ENCODE measurements at places on chromosomes 13 and 19.

- no peak for DNase-seq
Observed at GRCh38 chr19:3836887-3837286, 32.0 kb downstream of the ZFR2 start.

- peak; percentile 80 for DNase-seq
Observed at GRCh38 chr13:95256091-95256490, 45.2 kb downstream of the ABCC4 start.

DNA sequence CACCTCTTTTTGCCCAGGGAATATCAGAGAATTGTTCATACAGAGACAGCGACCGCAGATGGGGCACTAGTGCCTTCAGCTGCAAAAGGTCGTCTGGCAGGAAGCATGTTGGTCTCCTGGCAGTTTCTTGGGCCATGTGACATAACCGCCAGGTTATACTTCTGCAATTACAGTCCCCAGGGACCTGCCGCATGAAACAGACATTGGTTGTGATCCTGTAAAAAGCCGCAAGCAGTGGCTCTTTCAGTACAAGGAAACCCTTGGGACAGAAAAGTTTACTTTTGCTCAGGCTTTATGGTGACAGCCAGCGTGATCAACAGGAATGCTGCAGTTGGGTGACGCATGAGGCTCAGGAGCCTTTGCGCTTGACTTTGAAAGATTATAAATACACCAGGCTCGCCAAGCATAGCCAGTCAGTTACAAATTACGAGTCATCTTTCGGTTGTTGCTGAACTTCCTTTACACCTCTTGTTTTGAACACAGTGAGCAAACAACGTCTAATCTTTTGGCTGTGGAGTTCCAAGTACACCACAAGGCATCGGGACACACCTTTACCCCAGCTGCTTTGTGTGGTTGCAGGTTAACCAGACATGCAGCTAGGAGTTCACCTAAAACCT lies 50.5 kb upstream of the UBE2L5 start:
- DNase-seq: peak; percentile 9

DNA sequence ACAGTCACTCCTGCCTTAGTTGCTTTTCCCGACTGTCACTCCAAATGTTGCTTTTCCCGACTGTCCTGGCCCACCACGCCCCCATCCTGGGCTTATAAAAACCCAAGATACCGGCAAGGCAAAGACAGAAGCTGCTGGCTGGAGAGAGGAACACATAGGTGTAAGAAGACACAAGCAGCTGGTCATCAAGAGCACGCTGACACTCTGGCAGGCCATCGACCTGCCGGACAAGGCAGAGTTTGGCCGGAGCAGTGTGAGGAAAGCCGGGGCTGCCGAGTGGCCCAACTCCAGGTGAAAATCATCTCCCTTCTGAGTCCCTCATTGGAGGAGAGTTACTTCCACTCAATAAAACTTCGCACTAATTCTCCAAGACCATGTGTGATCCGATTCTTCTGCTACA lies 349.5 kb downstream of the SLITRK1 start:
- DNase-seq: no peak

DNA sequence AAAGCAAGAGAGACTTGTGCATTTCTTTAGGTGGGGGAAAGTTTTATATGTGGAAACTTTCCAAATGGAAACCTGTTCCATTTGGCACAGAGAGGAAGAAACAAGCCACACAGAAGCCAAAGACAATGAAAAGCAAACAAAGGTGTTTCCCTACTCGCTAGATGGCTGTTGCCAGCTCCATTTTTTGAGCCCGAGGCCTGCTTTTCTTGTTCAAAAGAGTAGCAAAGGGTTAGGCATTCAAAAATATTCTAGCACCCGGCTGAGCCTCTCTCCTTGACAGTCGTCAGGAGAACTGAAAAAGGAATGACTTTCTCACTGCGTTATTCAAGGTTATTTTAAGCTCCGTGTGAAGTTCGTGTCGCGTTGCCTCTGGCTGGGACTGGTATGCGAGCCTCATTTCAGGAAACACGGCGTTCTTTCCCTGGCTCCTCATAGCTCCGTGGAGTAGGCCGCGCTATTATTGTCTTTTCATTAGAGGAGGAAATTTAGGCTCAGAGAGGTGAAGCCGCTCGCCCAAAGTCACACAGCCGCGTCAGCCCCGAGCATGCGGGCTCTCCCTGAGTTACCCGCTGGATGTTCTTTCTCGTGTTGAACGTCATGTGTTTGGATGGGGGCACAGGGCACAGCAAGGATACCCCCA lies 7.6 kb downstream of the TRPM4 start:
- DNase-seq: no peak

Measured in AG04449 (cell line).